Testis (tissue), 5 donors: ENCODE measurements at places on chromosomes 5 and 9. TPM values are rescaled to one million over a fixed set of nuclear protein-coding genes. Genes with fewer than 3 reads are reported as not detected.

The SLC36A3 gene
- total RNA-seq: 4.2 TPM

The SLC34A3 gene
- total RNA-seq: 0.25 TPM

The CYSRT1 gene
- total RNA-seq: 3.7 TPM

The SPINK1 gene
- total RNA-seq: not detected

The ACOT12 gene
- 0.87 TPM for total RNA-seq

The PCDHB3 gene
- 3.1 TPM for total RNA-seq

The CREB3 gene
- 63.1 TPM for total RNA-seq

The MEIKIN gene
- 27.0 TPM for total RNA-seq

The CD14 gene
- total RNA-seq: 23.7 TPM

The LEAP2 gene
- 4.1 TPM for total RNA-seq

DNA sequence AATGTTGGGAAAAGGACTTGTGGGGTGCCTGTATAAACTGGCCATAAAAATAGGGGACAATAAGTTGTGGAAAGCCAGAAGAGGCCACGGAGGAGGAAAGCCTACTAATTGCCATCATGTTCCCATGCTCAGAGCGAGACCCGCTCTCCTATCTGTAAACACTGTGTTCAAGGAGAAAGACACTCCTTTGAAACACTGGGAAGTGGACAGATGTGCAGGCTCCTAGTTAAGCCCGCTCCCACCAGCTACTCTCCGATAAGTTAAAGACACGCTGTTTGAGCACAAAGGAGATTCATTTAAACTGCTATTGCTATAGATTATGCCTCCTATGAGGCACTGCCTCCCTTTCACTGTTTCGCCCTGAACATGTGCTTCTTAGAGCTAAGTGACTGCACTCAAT, 9.3 kb downstream of the CRAT start:
- DNase-seq: no peak
- H3K4me3 ChIP-seq: no peak overlapping the region
- H3K36me3 ChIP-seq: no peaks in the 10 kb centered on the region
- no peaks in the 10 kb centered on the region for H3K27me3 ChIP-seq
- H3K27ac ChIP-seq: no peak overlapping the region
- no peaks in the 10 kb centered on the region for H3K4me1 ChIP-seq

GRCh38 chr5:127210042-127210441, 80.6 kb upstream of the MEGF10 start:
- no peak overlapping the region for H3K4me3 ChIP-seq
- DNase-seq: no peak
- no peaks in the 10 kb centered on the region for H3K27me3 ChIP-seq
- H3K4me1 ChIP-seq: no peaks in the 10 kb centered on the region
- no peak overlapping the region for H3K27ac ChIP-seq
- no peaks in the 10 kb centered on the region for H3K36me3 ChIP-seq

GRCh38 chr5:91730026-91730425, 346.9 kb upstream of the ARRDC3 start:
- H3K36me3 ChIP-seq: no peaks in the 10 kb centered on the region
- no peak overlapping the region for H3K4me3 ChIP-seq
- H3K4me1 ChIP-seq: no peaks in the 10 kb centered on the region
- H3K27me3 ChIP-seq: no peaks in the 10 kb centered on the region
- H3K27ac ChIP-seq: no peak overlapping the region

DNA sequence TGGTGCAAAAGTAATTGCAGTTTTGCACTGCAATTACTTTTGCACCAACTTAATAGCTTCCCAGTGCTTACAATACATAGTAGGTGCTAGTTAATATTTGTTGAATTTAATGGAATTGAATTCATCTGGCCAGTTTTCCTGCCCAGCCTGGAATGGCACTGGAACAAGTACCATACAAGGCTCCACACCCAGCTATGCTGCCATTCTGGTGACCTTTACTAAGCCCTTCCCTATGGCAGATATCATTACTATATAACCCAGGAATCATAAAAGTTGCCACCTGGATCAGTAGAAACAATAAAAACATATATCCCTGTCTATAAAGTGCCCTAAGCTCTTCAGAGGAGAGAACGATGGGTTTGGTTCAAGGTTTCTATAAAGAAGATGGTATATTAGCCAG, 22.4 kb upstream of the TRIM36 start:
- H3K4me3 ChIP-seq: no peak overlapping the region
- H3K27me3 ChIP-seq: no peaks in the 10 kb centered on the region
- DNase-seq: no peak
- no peaks in the 10 kb centered on the region for H3K4me1 ChIP-seq

DNA sequence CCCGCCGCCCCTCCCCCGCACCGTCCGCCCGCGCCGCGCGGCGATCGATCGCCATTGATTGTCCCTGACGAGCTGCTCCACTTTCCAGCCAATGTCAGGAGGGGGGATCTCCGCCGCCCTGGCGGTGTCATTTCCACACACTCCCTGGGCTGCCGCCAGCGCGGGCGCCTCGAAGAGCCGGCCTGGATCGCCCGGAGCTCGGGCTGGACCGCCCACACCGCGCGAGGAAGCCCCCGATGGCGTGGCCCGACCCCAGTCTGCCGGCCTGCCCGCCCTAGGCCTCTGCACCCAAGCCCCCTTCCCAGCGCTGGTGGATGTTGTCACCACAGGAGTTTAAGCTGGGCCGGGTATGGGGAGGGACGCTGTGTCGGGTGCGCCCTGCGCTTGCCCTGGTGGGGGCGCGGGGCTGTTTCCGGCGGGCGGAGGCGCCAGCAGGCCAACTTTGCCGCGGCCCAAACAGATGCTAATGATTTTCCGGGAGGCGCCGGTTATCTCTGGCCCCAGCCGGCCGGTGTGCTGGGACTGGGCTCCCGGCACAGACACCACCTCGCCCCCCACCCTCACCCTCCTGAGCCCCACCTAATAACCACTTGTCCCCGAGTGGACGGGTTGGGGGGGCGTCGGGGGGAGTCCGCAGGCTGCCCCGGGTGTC, 10.6 kb upstream of the CXXC5 start:
- H3K4me1 ChIP-seq: peaks cover 56% of the 10 kb centered on the region
- H3K27ac ChIP-seq: peak overlapping the region; percentile 78
- peak overlapping the region; percentile 67 for H3K4me3 ChIP-seq
- peak; percentile 85 for DNase-seq
- no peaks in the 10 kb centered on the region for H3K27me3 ChIP-seq
- no peaks in the 10 kb centered on the region for H3K36me3 ChIP-seq

GRCh38 chr9:113985968-113986585, 92.0 kb downstream of the AMBP start:
- H3K36me3 ChIP-seq: no peaks in the 10 kb centered on the region
- H3K27ac ChIP-seq: no peak overlapping the region
- no peak for DNase-seq
- H3K4me1 ChIP-seq: peaks cover 2% of the 10 kb centered on the region

- H3K27ac ChIP-seq: no peak overlapping the region
- no peaks in the 10 kb centered on the region for H3K36me3 ChIP-seq
- DNase-seq: no peak
- H3K4me1 ChIP-seq: peaks cover 3% of the 10 kb centered on the region
- H3K4me3 ChIP-seq: no peak overlapping the region
Observed at GRCh38 chr5:158013303-158013702, 154.4 kb upstream of the CLINT1 start.

- no peak for DNase-seq
- no peaks in the 10 kb centered on the region for H3K36me3 ChIP-seq
- no peak overlapping the region for H3K4me3 ChIP-seq
- H3K27ac ChIP-seq: no peak overlapping the region
- H3K4me1 ChIP-seq: no peaks in the 10 kb centered on the region
Observed at GRCh38 chr5:57394421-57395210, 88.0 kb downstream of the ACTBL2 start.

DNA sequence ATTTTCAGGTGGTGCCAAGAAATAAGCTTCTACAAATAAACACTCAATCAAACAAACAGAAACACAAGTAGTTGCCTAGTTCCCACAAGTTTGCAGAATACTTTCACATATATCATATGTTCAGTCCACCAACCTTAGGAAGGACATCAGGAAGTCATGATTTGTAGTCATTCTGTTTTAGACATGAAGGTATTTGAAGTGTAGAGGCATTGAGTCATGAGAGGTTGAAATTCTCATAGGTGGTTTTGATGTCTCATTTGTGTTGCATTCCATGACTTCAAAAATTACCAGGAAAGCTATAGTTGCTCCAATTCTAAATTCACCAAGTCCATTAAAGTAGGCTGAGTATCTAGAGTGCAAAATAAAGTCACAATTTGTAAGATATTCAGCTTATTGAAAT, 159.0 kb downstream of the KCTD16 start:
- H3K4me3 ChIP-seq: no peak overlapping the region
- H3K4me1 ChIP-seq: no peaks in the 10 kb centered on the region
- no peak overlapping the region for H3K27ac ChIP-seq
- DNase-seq: no peak

DNA sequence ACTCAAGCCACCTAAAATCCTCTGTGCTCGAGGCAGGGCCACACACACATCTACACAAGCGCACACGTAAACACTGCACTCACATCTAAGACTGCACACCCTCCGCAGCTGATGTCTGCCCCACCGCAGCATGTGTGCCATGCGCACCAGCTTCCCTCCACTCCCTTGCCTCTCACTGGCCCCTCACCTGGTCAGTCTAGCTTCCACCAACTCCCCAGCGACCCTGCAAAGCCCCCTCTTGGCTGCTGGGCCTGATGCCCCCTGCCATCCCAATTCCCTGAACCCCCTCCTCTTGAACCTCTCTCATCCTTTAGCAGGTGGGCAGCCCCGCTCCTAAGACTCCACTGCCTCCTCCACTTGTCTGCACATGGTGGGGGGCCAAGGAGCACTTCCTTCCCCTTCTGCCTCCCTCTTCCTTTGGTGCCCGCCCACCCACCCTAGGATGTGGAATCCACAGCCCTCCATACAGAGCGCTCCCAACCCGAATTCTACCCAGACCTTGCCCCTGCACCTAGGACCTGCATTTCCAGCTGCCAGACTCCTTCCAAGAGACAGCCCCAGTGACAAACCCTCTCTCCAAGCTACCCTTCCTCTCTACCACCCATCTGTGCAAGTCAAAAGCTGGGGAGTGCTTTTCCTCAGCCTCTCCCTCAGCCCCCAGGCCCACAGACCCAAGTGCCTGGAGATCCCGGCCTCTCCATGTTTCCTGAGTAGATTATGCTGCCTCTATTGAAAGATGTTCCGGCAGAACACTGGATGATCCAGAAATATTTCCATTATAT, 23.9 kb downstream of the ADAMTS2 start:
- H3K27me3 ChIP-seq: no peaks in the 10 kb centered on the region
- H3K4me3 ChIP-seq: no peak overlapping the region
- peaks cover 11% of the 10 kb centered on the region for H3K4me1 ChIP-seq
- H3K36me3 ChIP-seq: no peaks in the 10 kb centered on the region

- H3K27me3 ChIP-seq: no peaks in the 10 kb centered on the region
- no peak overlapping the region for H3K4me3 ChIP-seq
- H3K4me1 ChIP-seq: no peaks in the 10 kb centered on the region
Observed at GRCh38 chr5:135012033-135012588, 21.9 kb downstream of the PITX1 start.

- no peaks in the 10 kb centered on the region for H3K36me3 ChIP-seq
- H3K4me3 ChIP-seq: no peak overlapping the region
- DNase-seq: peak; percentile 78
- H3K27ac ChIP-seq: no peak overlapping the region
- no peaks in the 10 kb centered on the region for H3K27me3 ChIP-seq
- H3K4me1 ChIP-seq: no peaks in the 10 kb centered on the region
Observed at GRCh38 chr9:130235558-130236435, 29.8 kb upstream of the HMCN2 start.

GRCh38 chr9:113525831-113526230, 62.3 kb downstream of the RGS3 start:
- no peaks in the 10 kb centered on the region for H3K36me3 ChIP-seq
- H3K27me3 ChIP-seq: no peaks in the 10 kb centered on the region
- no peak for DNase-seq
- no peak overlapping the region for H3K4me3 ChIP-seq
- no peak overlapping the region for H3K27ac ChIP-seq

GRCh38 chr5:170248172-170248930, 15.6 kb downstream of the C5orf58 start:
- no peak overlapping the region for H3K4me3 ChIP-seq
- no peak overlapping the region for H3K27ac ChIP-seq
- H3K36me3 ChIP-seq: no peaks in the 10 kb centered on the region
- no peaks in the 10 kb centered on the region for H3K27me3 ChIP-seq
- peaks cover 10% of the 10 kb centered on the region for H3K4me1 ChIP-seq
